ENCODE measurements at places on chromosomes 16 and 17.

DNA sequence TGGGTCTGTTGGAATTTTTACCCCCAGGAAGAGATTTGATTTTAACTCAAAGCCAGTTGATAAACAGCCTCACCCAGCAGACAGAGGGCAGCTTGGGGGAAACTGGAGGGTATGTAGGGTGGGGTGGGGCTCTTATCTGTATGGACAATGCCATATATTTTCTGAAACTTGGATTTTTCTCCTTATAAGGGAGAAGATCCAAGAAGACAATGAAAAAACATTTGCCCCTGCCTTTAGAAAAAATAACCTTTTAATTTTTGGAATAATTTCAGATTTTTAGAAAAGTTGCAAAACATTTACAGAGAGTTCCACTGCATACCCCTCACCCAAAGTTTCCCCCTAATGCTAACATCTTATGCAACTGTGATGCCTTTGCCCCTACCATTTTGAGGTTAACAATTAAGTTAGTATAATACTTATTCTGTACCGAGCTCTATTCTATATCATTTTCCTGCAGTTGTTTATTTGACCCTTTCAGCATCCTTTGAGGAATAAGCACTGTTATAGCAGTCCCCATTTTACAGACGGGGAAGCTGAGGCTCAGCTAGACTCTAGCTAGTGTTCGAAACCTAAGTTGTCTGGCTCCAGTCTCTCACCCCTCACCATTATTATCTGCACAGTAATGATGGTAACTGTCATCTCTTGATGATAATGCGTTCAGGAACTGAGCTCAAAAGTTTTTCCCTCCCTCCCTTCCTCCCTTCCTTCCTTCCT lies 66.4 kb downstream of the PRKCB start:
- no peak for DNase-seq

- no peak for DNase-seq
Observed at GRCh38 chr17:59527931-59528330, 37.5 kb upstream of the DHX40 start.

GRCh38 chr17:44193326-44194084 lies 6.2 kb downstream of the ATXN7L3 start:
- DNase-seq: no peak

- no peak for DNase-seq
Observed at GRCh38 chr16:69319826-69320739, 8.9 kb downstream of the VPS4A start.

- DNase-seq: no peak
Observed at GRCh38 chr17:45823598-45823997, 21.1 kb upstream of the SPPL2C start.

GRCh38 chr17:28948342-28948741 lies 3.0 kb downstream of the PHF12 start:
- no peak for DNase-seq

DNA sequence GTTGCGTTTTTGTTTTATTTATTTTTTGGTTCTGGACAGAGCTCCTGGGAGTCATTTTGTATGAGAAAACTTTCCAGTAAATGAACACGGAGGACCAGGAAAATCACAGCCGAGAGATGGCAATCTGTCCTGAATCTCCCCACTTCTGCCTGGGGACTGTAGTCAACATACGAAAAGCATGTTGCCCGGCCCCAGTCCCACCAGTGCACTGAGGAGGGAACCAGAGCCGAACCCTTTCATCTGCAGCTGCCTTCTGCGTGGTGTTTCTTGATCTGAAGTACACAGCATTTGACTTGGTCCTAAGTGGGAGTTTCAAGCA lies 18.9 kb downstream of the SNX11 start:
- no peak for DNase-seq

DNA sequence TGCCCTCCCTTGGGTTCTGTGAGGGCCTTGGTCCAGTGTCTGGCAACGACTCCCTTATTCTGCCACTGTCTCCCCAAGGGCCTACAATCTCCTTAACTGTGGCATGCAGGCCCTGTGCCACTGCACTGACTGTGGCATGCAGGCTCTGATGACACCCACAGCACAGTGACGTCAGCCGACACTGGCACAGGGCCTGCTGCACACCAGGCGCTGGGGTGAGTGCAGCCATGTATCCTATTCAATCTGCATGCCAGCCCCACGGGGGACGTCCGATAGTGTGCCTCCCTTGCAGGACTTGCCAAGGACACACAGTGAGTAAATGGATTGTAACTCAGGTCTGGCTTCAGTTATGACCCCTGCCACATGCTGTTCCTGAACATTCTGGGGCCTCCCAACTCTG lies 39.8 kb upstream of the RASD1 start:
- peak; percentile 36 for DNase-seq

DNA sequence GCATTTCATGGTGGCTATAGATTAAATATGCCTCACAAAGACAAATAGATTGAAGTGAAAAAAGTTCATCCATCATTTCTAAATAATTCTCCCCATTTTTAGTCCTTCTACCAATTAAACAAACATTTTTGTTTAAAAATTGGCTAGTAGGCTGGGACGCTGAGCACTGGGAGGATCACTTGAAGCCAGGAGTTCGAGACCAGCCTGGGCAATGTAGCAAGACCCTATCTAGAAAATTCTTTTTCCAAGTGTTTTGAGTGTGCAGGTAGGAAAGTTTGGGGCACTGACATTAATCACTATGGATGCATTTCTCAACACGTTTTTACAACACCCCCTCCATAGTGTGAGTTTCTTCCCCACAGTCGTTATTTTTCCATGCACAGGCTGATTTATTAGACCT lies 56.7 kb downstream of the MRC2 start:
- DNase-seq: no peak

DNA sequence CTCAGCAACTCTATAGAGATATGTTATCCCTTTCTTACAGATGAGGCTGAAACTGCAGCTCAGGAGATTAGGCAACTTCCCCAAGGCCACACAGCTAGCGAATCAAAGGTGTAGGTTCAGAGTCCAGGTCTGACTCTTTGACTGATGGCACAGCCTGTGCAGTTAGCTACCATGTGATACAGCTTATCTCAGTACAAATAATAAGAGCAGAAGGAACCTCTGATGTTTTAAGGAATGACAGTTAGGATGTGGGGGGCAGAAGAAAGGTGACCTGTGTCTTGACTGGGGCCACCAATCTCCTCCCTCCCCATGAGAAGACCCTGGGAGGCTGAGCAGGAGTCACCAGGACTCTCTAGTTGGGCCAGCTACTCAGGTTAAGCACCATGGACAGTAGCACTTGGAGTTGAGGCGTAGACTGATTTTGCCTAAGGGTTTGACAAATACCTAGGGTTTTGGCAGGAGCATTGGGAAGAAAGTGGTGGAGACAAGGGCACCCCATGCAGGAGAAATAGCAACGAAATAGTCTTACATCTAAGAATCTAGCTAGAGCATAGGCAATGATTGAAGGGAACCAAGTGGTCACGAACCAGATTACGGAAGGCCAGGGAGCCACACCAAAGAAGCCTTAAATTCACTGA lies 22.8 kb upstream of the ACSM2B start:
- no peak for DNase-seq

Measured in fibroblast of upper back skin (primary cell).